ENCODE measurements at places on chromosomes 7 and 10.

- DNase-seq: no peak
Observed at GRCh38 chr10:317271-317769, 182.1 kb downstream of the ZMYND11 start.

GRCh38 chr7:45230083-45230482 lies 72.5 kb downstream of the RAMP3 start:
- DNase-seq: no peak

DNA sequence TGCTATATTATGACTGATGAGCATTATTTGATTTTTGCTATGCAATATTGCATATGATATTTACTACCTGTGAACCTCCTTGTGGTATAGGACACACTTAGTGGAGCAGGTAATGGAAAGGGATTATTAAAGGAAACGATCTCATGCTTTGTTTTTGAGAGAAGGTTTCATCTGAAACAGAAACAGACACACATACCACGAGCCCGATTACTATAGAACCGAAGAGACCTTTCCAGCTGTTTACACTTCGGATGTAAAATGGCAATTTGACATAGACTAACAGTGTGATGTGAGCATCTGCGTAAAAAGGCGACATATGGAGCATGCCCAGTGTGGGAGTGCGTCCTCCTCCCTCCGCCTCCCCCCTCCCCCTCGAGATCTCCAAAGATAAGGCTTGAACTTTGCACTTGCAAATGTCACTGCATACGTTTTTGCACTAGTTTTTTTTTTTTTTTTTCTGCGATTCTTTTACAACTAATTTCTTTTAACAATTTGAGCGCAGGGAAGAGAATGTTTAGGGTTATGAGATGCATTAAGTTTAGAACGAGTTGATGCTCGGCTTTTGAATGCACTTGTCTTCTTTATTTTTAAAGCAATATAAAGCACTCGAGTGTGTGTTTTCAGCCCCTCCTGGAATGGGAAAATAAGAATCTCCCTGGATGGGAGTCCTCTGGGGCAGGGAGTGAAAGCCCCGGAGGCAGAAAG lies 251.0 kb downstream of the NSUN6 start:
- DNase-seq: no peak

GRCh38 chr7:151837285-151838042 lies 39.5 kb downstream of the PRKAG2 start:
- DNase-seq: no peak

DNA sequence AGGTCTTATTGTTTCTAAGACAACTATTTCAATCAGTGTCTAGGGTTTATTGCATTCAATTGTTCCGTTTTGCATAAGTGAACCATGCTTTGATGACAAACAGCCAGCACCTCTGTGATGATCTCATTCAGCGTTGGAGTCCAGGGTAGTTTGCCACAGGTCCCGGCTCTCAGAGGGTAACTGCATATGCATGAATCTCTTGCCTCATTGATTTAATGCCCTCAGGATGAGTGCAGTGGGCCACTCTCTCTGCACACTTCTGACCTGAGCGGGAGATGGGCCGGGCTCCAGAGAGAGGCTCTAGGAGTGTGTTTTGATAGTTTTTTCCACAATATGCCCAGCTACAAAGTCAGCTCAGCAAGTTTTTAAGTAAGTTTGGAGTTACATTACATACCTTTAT lies 83.9 kb downstream of the HECW1 start:
- no peak for DNase-seq

DNA sequence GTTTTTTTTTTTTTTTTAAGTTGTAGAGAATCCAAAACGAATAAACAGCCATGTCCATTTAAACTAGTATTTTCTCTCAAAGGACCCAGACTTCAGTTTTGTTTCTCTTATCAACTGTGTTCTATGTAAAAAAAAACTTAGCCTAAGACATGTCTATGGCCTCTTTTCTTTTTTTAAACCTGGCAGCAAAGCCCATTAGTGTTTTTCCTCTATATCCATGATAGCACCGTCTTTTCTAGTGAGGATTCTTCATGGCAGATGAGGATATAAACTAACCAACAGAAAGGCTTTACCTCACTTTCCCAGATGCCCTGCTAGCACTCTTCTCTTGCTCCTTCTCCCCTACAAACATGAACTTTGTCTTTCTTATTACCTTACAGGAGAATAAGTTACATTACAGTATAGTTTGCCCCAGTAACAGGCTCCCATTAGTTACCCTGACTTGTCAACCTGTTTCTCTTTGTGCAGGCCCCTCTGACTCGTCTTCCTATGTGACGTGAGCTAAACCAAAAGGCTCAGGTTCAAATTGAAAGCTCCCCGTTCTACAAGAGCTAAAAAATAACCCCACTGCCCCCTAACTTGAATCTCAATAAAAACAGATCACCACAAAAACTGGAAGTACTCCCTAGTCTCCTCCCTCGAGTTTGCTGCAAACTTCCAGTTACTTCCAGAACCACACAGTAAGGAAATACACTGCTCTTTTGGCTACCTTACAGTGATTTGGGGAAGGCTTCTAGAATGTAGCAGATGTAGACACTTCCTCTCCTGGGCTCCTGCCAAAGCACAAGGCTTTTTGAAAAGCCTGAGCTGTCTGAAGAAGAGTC lies 20.1 kb downstream of the P4HA1 start:
- no peak for DNase-seq

- no peak for DNase-seq
Observed at GRCh38 chr10:88383276-88383675, 199.8 kb downstream of the RNLS start.

DNA sequence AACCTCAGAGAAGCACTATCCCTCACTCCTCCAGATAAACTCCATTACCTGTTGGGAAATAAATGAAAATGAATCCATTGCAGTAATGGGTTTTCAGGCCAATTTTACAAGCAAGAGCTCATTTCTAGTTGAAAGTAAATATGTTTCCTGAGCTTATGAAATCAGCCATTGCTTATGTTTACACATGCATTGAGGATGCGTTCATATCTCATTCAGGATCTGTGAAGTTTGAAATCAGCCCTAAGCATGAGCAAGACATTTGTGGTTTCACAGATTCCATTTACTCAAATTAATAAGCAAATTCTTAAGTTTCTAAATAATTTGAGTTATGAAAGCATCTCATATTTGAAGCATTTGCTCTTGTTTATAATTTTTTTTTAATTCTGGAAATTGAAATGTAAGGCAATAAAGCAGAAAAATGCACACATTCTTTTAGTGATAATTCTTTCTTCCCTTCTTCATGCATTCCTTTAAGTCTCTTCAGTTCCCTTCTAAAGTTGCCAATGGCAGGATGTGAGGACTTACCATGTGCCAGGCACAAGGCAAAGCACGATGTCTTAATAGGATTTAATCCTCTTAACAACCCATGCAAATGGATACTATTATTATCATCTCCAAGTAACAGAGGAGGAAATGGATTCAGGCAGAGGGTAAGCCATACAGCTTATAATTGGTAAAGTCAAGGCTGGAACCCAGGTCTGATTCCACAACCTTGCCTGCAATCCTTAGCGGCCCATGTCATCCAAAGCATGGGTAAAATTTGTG lies 35.0 kb upstream of the CTTNBP2 start:
- no peak for DNase-seq

DNA sequence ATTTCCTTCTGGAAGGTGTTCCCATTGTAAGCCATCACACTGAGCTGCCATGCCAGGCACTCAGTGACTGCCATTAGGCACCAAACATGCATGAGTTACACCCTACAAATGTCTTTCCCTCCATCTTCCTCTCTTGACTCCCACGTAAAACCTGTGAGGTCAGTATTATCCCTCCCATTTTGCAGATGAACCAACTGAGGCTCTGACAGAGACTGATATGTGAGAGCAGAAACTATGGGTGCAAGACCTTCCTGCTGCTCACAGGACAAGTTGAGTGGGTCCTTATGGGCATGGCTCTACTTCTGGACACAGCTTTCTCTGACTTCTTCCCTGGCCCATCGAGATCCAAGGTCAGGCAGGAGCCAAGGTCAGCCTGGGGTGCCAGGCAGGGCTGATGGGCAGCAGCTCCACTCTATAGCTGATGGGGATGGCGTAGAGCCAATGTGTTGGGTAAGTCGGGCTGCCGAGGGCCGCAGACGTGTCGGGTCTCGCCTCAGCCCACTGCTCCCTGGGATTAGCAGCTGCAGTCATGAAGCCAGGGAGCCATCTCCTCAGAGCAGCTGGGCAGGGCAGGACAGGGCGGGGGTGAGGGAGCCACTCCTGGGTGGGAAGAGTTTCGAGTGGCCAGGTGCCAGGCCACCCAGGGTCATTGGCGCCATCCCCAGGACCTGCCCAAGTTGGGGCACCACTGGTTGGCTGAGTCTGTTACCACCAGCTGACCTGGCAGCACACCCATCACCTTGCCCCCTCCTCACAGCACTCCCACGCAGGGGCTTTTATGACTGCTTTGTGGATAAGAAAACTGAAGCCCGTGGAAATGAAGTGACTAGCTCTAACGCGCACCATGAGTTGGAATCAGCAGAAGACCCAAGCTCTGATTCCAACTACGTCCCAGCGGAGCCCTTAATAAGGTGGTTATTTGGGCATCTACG lies 117.8 kb upstream of the ZMIZ1 start:
- DNase-seq: no peak

DNA sequence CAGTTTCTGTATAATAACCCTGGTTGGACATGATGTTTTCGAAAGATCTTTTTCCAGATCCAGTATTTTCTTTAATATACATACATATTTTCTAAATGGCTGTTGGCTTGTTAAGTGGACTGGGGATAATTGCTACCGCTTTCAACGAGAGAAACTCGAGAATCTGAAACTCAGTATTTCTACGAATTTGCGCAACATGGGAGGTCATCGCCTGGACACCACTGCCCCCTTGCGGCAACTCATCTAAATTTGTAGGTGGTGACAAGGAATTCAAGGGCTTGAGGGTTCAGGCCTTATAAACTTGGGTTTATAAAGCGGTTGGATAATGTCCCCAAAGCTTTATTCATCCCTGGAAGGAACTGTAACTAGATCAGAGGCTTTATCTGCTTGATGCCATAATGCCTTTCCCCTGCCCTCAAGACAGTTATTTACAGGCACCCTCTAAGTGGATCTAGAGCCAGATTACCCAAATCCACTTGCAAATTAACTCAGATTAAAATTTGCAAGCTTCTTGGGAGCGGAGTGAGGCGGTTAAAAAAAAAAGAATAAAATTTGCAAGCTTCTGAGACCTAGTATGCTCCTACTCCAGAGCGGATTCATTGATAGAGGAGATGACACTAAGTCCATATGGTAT lies 21.3 kb upstream of the KCNK18 start:
- DNase-seq: peak; percentile 30

- peak; percentile 78 for DNase-seq
Observed at GRCh38 chr7:2477447-2478398, 1.5 kb upstream of the GRIFIN start.

DNA sequence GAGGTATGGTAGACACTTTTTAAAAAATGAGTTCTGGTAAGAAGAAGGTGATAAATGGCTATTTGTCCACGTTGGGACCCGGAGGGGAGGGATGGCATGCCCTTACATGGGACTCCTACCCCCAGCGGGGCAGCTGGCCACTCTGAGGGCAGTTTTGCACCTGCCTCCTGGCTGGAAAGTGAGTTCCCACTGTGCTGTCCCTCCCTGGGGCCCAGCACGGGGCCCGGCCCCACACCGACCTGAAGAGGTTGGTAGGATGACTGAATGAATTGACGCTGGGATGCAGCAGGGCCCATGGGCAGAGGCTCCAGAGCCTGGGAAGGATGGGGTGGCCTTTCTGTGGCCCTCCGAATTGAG lies 601 bp upstream of the AEBP1 start:
- DNase-seq: no peak

DNA sequence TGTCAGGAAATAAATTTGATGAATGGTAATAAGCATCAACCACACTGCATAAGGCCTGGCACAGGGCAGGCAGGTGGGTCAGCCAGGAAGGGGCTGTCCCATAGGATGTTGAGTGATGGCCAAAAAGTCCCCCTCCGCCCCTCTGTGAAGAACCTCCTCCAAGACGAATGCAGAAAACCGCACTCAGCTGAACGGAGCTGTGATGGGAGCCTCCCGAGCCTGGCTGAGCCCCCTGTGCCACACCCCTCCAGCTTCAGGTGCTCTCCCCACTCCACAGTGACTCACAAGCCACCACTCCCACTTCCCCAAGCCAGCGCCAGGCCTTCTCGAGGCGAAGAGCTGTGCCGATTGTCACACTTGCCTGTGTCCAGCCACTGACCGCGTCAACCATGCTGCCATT lies 184.2 kb downstream of the MAD1L1 start:
- DNase-seq: no peak

- no peak for DNase-seq
Observed at GRCh38 chr7:43921423-43921822, 4.8 kb upstream of the UBE2D4 start.

- DNase-seq: no peak
Observed at GRCh38 chr7:14894826-14895225, 7.7 kb downstream of the DGKB start.

DNA sequence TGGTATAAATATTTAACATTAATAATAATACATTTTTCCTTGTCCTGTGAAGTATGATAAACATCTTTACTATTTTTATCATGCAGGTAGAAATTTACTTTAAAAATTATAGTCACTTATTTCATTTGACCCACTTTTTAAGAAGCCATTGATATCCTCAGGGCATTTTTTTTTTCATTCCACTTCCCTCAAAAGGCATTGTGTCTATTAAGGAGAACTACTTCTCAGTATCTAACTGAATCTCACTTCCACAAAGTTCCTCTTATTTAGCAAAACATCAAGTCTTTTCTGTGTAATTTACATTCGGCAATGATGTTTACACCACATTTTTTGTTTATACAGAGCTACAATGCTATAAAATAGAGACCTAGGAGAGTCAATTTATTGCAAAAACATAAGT lies 388.2 kb upstream of the AKR1E2 start:
- DNase-seq: no peak

DNA sequence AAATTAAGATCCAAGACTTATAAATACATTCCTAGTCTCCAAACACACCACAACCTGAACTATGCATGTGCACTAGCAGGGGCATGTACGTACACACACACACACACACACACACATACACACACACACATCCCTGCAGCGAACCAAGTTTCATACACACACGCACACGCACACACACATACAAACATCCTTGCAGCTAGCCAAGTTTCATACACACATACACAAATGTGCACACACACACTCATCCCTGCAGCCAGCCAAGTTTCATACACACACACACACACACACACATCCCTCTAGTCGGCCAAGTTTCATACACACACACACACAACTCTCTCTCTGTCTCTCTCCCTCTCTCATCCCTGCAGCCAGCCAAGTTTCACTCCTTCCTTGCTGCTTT lies 82.7 kb upstream of the WIPF3 start:
- DNase-seq: no peak

DNA sequence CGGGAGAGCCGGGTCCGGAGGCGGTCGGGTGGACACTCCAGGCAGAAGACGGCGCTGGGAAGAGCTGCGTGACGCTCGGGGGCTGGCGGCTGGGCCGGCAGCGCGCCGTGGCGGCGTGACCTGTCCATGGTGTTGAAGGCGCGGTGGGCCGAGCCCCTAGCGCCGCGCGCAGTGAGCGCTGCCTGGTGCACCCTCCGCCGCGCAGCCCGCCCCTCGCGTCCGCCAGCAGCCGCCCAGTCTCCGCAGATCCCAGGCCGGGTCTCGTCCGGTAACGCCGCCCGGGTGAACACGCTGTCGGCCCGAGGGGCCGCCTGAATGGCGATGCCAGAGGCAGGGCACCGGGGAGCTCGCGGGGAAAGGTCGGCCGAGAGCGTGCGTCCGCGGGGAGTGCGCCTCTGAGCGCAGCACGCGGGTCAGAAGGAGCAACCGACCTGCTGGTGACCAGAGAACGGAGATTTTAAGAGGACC lies 657 bp upstream of the TMEM178B start:
- DNase-seq: peak; percentile 28
